ENCODE measurements at places on chromosomes 3 and 15.

DNA sequence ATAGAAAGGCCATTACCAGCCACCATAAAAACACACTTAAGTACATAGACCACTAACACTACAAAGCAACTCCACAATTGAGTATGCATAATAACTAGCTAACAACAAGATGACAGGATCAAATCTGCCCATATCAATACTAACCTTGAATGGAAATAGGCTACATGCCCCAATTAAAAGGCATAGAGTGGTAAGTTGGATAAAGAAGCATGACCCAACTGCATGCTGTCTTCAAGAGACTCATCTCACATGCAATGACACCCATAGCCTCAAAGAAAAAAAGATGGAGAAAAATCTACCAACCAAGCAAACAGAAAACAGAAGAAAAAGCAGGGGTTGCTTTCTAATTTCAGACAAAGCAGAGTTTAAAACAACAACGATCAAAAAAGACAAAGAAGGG, 218.7 kb downstream of the ISL2 start:
- no peak for DNase-seq

GRCh38 chr3:152243721-152244516, 24.8 kb upstream of the MBNL1 start:
- DNase-seq, result no peak

- DNase-seq, result no peak
Observed at GRCh38 chr3:55526332-55527030, 39.4 kb upstream of the WNT5A start.

DNA sequence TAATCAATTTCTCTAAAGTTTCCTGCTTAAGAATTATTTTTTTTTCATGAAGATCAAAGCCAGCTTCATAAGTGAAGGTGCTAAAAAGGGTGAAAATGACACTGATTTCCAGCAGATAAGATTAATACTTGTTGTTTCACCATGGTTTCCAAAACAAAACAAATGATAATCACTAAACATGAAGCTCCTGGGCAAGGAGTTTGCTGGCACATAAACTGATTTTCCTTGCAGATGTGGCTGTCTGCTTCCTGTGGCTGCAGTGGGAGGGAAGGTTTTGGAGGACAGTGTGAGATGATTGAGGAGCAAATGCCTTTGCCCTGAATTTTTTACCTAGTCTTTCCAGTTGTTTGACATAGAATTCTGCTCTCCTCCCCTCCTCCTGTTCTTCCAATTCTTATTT, 228.8 kb downstream of the DIPK2A start:
- no peak for DNase-seq

DNA sequence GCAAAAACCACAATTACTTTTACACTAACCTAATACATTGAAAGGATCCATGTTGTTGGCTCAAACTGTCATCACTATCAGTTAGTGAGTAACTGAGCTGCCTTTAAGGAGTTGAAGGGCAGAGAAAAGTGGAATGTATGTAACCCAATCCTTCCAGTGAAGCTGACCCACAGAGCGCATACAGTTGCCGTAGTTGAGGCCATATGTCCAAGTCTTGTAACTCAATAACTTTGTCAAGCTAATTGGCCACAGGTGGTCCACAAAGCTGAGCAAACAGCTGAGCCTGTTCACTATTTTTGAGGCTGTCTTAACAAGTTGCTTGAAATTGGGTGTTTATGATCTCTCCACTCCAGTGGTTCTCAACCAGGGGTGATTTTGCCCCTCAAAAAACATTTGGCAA, 169.0 kb upstream of the SLC24A5 start:
- no peak for DNase-seq

DNA sequence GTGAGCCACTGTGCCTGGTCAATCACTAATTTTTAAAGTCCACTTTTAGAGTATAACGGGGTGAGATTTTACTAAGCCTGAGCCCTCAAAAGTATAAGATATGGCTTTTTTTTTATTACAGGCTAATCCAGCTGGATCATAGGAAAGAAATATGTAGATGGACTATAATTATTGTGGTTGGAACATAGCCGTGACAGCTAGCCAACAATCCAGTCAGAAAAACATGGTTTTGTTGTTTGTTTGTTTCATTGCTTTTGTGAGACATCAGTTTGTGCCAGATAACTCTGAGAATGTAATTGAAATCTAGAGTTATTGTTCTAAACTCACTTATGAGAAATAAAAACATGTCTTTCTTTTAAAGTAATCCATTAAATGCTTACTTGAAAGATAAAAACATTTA, 37.3 kb upstream of the ATOSA start:
- no peak for DNase-seq

- no peak for DNase-seq
Observed at GRCh38 chr3:29555590-29555989, 274.7 kb downstream of the RBMS3 start.

DNA sequence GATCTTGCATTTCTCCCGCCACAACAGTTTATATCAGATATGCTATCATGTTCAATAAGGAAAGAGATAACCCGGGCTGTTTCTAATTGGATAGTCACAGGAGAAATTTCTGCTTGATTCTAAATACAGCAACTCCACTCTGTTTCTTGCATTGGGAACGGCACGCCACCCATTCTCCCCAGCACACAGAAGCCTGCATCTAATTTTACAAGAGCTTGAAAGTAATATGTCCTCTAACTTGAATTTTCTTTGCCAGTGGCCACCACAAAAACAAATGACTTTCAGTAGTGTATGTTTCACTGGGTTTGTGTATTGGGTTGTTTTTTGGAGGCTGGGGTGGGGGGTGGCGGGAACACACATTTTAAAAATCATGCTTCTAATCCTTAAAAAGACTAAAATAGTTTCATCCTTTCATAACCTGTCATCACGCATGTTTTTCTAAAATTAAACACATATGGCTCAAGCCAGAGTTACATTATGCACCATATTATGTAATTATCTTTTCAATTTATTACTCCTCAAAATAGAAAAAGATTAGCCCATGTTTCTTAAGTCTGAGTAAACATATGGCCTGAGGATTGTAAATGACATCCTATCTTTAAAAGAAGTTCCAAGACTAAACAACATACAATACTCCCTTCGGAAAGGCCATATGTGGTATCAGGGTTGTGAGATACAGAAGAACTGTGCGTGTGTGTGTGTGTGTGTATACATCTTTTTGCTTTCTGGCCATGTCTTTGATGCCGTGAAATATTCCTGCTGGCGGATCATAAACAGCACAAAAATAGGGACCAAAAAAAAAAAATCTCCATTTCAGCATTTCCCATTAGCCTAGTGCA, 176.3 kb downstream of the FOXP1 start:
- no peak for DNase-seq

GRCh38 chr3:194985031-194985578, 285.9 kb downstream of the XXYLT1 start:
- peak; percentile 86 for DNase-seq

DNA sequence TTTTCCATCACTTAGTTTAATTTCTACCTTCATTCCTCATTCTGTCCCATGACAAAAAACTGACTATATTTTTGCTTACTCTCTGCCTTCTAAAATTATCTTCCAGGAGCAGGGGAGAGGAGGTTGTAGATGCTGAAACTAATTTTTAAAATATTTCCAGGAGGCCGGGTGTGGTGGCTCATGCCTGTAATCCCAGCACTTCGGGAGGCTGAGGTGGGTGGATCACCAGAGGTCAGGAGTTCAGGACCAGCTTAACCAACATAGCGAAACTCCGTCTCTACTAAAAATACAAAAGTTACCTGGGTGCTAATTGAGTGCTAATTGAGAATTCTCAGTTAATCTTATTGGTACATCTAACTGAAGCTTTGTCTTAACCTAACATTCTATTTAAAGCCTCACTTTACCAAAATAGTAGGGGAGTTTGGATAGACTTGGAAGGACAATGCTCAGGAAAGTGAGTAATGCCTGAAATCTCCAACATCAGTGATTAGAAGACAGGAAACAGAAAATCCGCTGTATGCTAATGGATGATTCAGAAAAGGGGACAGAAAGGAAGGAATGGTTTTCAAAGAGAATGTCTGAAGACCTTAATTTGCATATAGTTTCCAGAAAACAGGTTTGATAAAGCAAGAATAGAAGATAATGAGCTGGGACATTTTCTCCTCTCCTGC, 336.1 kb downstream of the GBE1 start:
- DNase-seq, result no peak

- DNase-seq, result no peak
Observed at GRCh38 chr3:183584246-183584913, 28.9 kb upstream of the KLHL6 start.

DNA sequence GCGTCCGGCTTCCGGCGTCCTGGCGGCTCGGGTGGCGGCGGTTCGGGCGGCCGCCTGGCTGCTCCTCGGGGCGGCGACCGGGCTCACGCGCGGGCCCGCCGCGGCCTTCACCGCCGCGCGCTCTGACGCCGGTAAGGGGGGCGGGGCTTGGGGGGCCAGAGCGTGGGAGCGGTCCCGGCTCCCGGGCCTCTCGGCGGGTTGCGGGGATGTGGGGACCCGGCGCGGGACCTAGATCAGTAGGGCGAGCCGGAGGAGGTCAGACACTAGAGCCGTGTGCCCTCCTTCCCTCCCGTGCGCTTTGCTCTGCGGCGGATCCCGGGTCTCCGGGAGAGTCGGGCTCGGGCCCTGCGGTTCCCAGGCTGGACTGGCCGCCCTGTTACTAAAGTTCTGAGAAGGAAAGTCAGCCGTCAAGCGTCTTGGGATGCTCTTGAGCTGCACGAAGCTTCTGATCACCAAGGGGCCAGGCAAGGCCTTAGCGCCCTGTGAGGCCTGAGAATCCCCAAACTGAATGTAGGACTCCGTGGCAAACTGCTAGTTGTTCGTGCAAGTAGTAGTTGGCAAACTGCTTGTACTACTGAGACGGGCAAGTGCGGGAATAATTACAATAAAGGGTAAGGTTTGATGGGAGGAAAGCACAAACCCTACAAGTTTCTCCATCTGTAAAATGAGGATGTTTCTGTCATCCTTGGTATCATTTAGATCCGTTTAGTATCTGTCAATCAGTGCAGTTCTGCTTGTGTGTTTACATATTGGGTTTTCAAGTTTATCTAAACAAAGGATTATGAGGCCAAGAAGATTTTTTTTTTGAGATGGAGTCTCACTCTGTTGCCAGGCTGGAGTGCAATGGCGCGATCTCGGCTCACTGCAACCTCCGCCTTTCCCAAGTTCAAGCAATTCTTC, 587 bp downstream of the PIGX start:
- peak; percentile 83 for DNase-seq

- DNase-seq, result no peak
Observed at GRCh38 chr15:92645051-92645631, 10.4 kb downstream of the FAM174B start.

GRCh38 chr3:138407236-138407907, 27.0 kb upstream of the ESYT3 start:
- DNase-seq, result no peak
